ENCODE measurements at places on chromosomes 4 and X.

- DNase-seq = peak; percentile 64
Observed at GRCh38 chrX:19887911-19888879, 795 bp upstream of the SH3KBP1 start.

DNA sequence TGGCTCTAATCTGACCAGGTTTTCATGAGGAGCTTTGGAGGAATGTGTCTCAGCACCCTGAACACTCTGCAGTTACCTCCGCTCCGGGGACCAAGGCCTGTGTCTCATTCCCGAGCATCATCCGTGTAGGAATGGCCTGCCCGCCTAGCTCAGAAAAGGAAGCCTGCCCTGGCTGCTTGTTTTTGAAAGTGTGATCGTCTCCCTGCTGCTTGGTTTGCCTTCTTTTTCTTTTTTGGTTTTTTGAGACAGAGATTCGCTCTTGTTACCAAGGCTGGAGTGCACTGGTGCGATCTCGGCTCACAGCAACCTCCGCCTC, 73.3 kb downstream of the CRLF2 start:
- no peak for DNase-seq

DNA sequence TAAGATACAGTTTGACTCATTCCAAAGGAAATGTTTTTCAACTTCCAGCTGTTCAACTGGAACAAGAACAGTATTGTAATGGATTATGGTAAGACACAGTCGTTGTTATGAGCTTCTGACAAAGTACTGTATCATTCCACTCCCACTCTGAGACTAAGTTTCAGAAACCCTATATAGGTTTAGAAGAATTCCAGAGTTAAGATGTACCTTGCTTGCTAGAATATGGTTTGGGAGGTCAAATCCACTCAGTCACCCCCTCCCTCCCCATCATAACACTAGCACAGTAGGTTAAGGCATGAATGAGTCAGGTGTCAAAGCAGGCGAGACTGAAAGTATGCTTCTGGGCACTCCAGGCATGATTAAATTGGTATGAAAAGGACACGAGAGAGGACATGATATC, 339.7 kb downstream of the DMD start:
- no peak for DNase-seq

GRCh38 chr4:117137145-117137544, 51.8 kb upstream of the TRAM1L1 start:
- peak; percentile 12 for DNase-seq

DNA sequence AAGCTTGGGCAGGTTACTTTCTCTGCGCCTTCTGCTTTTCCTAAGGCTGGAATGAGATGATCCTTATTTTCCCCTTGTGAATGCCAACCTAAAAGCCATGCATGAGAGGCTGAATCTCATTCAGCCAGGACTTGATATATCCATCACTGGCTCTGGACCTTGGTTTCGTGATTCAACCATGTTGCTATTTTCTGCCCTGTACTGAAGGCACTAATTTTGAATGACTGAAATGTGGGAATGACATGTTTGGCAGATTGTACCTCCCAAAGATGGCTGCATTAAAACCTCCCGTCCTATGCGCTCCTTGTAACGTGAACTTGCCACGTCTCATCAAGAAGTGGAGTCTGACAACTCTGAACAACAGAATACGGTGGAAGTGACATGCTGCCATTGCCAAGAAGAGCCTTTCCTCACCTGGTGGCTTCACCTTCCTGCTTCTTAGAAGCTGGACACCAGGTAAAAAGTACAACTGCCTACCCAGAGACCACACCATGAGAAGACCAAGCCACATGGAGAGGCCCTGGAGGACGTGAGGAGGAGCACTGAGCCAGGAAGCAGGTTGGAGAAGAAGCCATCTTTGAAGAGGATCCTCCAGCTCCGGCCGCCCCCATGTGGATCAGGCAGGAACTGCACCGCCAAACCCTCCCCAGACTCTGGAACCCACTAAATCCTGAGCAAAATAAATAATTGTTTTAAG, 174.5 kb downstream of the NSUN7 start:
- DNase-seq = peak; percentile 55

DNA sequence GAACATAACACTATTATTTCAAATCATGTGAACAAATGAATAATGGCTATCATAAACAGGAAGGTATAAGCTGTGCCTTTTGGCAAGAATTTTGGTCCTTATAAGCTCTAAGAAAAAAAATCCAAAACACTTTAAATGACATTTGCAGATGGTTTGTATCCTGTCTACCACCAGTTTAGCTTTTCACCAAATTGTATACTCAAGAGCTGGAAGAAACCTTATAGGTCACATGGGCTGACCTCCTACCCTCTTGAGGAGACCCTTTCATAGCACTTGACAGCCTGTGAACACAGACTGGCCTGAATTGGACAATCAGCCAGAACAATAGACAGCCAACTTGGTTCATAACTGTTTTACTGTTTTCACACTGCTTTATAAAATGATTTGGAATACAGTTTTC, 24.3 kb downstream of the USP26 start:
- no peak for DNase-seq

DNA sequence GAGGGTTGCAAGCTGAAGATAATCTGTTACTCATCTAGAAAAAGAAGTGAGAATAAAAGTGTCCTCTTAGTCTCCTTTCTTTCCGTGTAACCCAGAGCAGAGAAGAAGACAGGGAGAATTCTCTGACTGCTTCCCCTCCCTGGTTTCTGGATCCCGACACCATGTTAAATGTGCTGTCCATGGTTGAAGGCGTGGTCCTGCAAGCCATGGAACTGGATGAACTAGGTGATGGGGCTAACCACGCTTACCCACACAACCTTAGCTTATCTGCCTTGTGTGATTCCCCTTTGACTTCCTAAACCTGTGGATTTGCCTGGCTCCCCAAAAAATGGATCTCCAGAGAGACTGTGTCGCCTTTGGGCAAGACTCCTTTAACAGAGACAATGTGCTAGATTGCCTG, 907.6 kb downstream of the FSTL5 start:
- no peak for DNase-seq

GRCh38 chr4:99855678-99856077, 38.5 kb downstream of the LAMTOR3 start:
- no peak for DNase-seq

DNA sequence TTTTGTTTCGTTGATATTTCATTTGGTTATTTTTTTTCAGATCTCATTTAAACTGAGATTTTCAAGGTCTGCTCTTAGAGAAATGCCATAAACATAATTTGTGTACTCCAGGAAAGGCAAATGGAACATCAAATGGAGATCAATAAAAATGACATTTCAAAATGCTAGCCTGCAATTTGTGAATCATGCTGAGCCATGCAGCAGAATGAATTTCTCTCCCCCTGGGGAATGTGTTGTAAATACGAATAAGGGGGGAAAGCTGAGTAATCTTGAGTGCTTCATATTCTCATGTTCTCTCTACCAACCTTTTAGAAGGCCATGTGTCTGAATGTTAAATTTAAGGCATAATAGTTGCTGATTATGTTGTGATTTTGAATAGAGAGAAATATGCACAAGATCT, 7.8 kb downstream of the ZCCHC4 start:
- DNase-seq = peak; percentile 25

DNA sequence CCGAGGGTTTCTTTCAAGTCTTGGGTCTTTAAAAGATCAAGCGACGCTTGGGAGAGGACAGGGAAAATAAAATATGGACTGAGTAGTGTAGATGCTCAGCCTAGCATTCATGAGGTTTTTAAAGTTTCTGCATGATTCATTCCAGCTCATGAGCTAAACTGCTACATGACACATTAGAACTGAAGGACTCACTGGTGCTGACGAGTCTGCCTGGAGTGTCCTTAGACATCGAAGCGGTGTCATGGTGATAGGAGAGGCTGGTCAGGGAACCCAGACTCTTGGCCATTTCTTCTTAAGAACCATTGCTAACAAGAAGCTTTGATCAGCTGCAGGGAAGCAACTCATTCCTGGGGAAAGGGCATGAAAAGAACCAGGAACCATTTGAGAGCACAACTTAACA, 158.6 kb downstream of the TRIML1 start:
- peak; percentile 6 for DNase-seq

- DNase-seq = no peak
Observed at GRCh38 chr4:102685768-102686167, 75.0 kb downstream of the MANBA start.

DNA sequence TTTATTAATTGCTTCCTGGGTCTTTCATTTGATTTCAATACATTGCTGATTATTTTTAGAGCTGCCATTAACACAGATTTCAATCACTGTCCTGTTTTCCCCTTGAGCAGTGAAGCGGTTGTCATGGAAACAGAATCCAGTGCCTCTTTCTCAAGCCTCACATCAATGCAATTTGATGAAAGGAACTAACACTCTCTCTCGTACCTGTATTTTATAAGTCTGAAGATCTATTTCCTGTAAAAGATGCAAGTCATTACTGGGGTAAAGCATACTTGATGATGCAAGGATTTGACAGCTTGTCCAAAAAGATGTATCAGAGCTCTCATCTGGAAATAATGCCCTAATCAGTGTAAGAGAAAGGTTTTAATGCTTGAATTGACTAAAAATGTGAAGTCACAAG, 17.9 kb upstream of the GASK1B start:
- DNase-seq = no peak

DNA sequence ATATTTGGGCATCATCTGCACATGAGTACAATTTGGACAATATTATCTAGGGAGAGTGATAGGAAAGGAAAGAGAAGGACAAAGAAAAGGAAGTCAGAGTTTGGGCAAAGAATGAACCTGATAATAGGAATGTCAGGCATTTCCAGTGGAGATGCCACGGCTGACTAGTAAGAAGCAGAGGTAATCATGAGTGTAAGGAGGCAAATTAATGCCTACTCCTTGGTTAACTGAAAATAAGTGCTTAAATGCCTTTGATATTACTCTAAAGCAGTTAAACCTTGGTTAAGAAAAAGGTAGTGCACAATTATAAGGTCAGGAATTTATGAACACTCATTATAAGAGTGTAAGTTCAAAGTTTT, 99.2 kb upstream of the DDIT4L start:
- DNase-seq = peak; percentile 21

- DNase-seq = no peak
Observed at GRCh38 chrX:23435108-23435507, 100.5 kb downstream of the PTCHD1 start.

GRCh38 chr4:156475322-156475721, 496.3 kb downstream of the PDGFC start:
- peak; percentile 64 for DNase-seq

DNA sequence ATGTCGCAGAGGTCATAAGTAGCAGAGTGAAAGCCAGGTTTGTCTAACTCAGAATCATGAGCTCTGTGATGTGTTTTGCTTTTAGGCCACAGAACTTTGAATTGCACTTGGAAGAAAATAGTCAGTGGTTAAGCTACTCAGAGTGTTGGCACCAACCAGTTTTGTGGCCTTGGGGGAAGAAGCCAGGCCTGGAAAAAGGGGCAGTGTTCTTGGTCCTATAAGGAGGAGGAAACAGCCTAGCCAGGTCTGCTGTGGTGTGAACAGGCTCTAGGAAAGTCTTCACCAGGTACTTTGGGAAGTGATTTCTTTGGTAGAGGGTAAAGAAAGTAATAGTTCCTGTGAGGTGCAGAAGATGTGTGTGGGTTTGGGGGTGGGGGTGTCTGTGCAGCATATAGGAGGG, 49.2 kb downstream of the FHIP1A start:
- no peak for DNase-seq

DNA sequence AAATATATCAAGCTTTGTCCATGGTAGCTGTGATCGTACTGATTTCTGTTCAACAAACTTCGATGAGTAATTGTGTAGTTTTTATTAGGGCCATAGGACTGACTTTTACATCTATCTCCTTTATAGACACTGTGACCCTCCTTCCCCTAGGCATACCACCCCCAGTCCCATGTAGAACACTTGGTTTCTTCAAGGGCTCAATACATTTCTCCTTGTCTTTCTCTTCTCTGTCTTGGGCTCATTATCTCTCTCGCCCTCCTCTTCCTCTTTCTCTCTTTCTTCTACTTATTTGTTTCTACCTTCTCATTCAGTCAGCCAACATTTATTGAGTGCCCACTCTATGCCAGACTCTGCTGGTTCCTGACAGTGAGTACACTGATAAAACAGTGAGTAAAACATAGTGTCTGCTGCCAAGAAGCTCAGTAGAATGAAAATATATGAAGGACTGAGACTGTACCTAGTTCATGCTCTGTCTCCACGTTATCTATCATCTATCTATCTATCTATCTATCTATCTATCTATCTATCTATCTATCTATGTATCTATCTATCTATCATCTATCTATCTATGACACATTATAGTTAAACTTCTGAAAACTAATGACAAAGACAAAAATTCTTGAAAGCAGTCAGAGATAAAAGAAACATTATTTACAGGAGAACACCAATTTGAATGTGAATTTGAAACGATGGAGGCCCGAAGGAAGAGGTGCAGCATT, 122.8 kb downstream of the RBMX2 start:
- DNase-seq = no peak

- no peak for DNase-seq
Observed at GRCh38 chr4:137621056-137621455, 88.8 kb upstream of the PCDH18 start.

DNA sequence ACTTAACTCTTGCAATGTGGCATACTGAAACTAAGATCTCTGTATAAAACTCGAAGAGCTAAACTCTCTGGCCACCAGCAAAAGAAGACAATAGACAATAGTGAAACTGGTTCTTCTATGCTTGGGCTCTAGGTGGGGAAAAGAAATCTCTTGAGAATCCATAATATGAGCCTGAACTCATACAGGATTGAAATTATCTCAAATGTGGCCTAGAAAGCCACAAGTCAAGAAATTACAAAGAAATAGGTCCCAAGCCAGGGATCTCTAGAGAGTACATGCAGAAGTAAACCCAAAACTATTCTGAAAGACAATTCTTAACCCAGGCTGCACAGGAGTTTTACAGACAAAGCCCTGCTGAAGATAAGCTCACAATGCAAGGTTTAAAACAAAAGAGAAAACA, 127.4 kb downstream of the ANAPC10 start:
- DNase-seq = no peak

GRCh38 chr4:141912831-141913230, 276.4 kb downstream of the IL15 start:
- DNase-seq = no peak

- no peak for DNase-seq
Observed at GRCh38 chrX:154396973-154397887, 947 bp upstream of the RPL10 start.

DNA sequence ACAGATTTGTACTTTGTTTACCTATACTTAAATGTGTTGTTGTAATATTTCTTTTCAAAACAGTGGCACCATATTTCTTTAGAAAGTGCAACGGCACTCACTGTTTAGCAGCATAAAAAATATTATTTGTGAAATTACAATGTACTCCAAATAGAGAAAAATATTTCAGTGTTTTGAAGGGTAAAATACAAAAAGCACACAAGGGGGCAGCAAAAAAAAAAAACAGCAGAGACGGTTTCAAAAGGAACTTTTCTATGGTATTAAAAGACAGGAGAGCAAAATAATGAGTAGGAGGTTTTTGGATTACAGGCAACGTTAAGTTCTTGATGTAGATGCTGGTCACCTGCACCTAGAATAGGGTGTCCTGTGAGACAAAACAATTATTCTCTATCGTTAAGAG, 2.0 kb downstream of the NUDT11 start:
- DNase-seq = no peak

DNA sequence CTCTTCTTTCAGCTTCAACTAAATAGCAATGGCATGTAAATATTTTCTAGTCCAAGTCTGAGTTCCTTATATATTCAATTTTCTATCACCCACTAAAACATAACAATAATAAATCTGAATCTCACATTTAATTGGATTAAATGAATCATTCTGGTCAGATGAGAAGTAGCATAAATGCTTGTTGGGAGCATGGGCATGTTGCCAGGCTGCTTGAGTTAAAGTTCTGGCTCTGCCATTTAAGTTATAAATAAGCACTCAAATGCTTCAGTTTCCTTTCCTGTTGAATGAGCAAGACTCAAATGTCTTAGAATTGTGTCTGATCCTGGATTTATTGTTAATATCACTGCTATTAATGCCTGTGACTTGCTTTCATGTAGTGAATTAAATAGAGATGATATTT, 496.3 kb downstream of the STPG2 start:
- no peak for DNase-seq
